ENCODE measurements at places on chromosomes 6 and 20.

DNA sequence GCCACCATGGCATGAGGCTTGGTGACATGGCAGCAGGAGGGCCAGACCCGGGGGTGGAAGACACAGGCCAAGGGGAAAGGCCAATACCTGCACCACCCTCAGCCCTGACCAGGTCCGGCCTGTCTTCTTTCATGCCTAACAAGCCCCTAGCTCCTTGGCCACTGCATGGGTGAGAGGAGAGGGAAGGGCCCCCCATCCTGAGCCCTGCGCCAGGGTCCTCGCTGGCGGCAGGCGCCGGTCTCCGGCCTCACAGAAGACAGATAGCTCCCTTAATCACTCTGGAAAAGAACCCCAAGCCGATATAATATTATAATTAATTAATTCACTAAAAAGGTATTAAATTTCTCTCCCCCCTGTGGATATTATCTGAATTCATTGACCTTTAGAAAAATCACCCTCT, 41.4 kb downstream of the MDFI start:
- no peak for DNase-seq

DNA sequence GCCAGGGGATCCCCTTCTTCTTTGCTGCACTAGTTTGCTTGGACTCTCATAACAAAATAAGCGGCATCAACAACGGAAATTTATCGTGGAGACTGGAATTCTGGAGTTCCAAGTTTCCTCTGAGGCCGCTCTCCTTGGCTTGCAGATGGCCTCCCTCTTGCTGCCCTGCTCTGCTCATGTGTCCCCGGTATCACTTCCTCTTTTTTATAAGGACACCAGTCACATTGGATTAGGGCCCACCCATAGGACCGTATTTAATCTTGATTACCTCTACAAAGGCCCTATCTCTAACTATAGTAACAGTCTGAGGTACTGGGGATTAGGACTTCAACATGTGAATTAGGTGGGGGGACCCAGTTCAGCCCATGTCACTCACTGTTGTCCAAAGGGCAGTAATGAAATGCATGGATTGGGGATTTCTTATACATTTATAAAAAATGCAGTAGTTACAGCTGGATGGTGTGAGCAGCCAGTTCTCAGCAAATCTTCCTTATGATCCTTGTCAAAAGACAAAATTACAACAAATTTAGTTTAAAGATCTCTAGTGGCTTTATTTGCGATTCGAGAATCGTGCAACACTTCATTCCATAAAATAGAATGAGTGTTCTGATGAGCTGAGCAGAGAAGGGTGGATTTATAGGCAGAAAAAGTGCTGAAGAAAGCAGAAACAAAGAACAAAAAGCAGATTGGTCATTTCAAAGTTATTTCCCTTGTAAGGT, 59.3 kb upstream of the AKAP12 start:
- DNase-seq, result no peak

DNA sequence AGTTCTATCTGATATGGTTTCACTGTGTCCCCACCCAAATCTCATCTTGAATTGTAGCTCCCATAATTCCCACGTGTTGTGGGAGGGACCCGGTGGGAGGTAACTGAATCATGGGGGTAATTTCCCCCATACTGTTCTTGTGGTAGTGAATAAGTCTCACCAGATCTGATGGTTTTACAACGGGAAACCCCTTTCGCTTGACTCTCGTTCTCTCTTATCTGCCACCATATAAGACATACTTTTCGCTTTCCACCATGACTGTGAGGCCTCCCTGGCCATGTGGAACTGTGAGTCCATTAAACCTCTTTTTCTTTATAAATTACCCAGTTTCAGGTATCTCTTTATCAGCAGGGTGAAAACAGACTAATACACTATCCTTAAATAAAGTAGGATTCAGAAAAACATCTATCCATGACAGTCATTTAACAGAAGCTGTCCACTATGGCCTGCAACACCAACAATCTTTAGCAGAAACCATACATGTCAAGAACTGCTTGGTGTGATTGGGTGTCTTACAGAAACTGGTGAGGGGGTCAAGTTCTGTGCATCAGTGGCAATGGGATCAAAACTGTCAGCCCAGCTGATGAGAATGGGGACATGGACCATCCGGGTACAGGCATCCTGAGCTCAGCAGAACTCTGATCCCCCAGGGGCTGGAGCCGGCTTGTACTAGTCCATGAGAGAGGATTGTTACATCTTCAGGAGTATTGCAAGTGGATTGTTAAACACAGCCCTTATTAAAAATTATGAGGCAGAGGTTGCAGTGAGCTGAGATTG, 59.2 kb downstream of the SCML4 start:
- no peak for DNase-seq

DNA sequence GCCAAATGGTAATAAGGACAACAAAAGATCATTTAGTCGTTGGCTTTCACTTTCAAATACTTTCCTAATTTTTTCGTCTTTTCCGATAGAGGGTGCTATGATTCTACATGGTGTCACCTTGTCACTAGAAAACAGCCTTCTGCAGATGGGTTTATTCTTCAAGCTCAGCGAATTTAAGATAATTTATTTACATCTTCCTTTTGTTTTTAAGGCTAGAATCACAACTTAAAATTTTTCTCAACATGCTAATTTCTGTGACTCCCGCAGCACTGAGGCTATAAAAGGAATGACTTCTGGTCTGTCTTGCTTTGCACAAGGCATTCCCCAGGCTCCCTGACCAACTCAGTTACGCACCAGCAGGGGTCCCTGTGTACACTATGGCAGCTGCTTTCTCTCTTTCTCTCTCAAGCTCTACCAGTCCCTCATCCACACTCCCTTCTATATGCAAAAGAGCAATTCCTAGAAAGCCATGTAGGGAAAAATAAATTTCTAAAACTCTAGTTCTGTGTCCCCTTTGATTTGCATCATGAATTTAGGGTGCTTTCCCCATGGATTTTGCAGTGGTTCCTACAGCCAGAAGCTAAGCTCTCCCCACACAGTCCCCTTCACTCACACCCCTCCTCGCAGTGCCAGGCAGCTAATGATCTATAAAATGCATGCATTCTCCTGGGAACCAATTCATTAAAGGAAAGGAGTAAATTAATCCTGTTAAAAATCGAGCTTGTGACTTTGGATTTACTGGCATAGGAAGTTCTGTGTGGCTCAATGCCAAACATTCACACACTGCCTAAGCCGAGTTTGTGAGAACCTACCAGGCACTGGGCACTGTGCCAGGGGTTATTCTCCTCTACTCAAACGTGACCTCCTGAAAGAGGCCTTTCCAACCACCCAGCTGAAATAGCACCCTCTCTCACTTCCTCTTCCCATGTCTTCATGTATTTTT, 74.5 kb downstream of the DCDC2 start:
- DNase-seq, result peak; percentile 30

- no peak for DNase-seq
Measured at GRCh38 chr6:87074101-87074621, 20.7 kb downstream of the CGA start.

DNA sequence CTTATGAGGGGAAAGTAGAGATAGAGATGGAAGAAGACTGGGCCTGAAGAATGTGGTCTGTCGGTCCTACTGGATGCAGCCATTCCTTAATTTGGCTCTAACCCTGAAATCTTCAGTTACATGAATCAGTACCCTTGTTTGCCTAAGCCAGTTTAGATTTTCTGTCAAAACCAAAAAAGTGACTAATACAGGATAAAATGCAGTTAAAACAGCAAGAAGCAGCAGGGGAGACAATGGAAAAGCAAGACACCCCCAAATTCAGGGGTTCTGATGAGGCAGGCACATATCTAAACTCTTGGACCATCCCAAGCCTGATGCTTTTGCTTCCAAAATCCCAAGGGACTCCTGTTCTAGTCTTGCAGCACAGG, 17.4 kb upstream of the UBE2V1 start:
- no peak for DNase-seq

GRCh38 chr20:15597306-15597705, 975.9 kb downstream of the KIF16B start:
- no peak for DNase-seq

DNA sequence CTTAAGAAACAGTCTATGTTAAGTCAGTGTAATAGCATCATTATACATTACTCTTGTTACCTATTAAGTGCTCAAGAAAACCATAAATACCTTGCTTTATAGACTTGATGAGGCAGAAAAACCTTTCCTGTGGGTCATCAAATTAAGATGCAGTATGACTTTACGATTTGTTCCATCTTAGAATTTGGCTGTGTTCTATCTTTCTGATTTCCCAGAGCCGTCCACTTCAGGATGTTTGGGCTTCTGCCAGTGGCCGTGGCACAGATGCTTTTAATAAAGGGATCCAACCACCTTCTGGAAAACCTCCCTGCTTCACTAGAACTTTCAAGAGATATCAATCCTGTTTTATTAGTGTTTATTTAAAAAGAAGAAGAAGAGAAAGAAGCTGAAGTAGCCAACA, 71.2 kb downstream of the PDE7B start:
- no peak for DNase-seq

DNA sequence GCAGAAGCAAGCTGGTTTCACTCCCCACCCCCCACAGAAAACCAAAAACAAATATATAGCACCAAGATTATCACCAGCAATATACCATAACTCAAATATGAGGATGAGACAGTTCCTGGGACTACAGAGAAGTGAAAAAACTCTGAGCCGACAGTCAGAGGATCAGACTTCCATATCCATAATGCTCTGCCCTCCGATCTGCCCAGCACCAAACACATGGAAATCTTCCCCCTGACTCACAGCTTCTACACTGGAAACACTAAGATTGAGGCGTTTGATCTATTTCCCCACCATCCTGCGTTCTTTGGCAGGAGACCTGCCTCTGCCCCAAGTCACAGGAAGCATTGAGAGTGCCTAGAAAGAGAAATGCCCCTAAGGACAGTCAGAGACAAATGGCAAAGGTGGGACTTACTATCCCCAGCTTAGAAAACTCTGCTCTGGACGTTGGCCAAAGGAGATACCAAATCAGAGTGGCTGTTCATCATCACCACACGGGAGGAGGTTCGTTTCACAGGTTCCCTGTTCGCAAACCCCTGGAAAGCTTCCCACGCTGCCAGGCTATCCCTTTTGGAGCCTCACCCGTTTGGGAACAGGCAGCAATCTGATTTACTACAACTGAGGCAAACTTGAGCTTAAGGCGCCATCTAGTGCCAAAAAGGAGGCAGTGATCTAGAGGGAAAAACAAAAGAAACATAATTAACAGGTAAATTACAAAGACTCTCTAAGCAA, 48.7 kb upstream of the SRSF6 start:
- peak; percentile 12 for DNase-seq

DNA sequence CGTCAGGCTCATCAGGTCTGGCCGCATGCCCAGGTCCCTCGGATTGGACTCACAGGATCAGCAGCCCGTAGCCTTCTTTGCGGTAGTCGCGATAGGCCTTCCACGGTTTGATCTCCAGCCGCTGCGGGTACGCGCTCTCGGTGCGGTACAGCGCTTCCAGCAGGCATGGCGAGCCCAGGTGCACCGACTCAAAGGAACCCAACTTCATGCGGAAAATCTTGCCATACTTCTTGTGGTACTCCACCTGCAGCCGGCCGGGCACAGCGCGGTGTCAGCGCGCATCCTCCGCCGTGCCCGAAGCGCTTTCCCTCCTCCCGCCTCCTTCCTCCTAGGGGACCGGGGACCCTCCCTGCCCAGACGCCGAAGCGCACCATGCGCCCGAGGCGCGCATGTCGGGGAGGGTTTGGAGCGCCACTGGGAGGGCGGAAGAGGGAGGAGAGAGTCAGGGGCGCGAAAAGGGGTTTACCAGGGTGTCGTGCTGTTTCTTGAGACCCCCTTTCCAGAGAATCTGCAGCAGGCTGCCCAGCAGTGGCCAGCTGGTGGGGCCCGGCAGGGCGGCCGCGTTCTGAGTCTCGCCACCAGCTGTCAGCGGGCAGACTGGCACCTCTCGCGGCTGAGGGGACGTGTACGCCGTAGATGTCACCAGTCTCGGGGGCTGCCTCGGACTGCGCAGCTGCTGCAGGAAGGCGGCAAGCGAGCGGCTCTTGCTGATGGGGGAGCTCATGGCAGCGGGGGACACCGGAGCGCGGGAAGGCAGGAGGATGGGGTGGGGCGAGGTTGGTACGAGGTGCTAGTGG, 732 bp downstream of the CYP24A1 start:
- no peak for DNase-seq

GRCh38 chr20:39268981-39269461, 306.9 kb downstream of the DHX35 start:
- DNase-seq, result peak; percentile 64

DNA sequence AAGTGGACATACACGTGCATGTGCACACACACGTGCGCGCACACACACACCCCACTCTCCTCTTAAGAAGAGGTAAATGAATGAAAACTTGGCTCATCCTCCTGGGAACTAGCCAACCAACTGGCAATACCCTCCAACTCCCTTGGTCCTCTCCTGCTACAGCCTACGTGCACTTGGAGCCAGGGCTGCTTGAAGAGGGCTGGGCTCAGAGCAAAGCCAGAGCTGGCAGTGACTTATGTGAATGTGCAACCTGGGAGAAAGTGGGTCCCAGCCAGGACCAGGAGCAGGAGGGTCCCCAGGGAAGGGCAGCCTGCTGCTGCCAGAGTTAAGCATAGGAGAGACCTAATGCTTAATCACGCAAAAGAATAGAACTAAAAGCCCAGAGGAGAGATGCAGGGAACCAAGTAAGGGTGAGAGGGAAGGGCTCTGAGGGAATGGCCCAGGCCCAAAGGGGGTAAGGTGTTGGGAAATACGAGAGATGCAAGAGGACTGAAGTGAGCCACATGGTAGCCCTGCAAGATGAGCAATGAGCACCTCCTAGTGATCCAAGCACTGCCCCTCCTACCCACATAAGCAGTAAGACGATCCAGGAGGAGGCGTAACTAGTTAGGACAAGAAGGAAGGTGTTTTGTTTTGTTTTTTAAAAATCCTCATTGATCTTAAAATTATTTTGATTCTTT, 24.7 kb downstream of the TRAF3IP2 start:
- no peak for DNase-seq

- no peak for DNase-seq
Measured at GRCh38 chr6:1739680-1740079, 130.0 kb downstream of the FOXC1 start.

DNA sequence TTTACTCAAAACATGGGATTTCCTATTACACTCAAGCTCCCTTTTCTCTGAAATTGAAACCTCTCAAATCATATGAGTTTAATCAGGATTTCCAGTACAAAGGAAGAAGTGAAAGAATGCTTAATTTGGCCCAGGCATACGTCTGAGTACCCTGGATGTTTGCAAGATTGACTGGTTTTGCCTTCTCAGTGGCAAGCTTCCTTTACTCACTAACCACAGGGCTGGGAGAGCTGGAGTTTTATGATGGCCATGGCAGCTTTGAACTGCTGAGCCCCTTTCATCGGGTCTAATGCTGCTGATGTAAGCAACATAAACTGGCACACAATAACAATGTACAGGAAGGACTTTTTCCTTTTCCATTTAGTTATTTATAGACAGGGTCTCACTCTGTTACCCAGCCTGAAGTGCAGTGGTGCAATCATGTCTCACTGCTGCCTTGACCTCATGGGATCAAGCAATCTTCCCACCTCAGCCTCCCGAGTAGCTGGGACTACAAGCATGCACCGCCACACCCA, 194.8 kb downstream of the SLC35F1 start:
- DNase-seq, result no peak

- DNase-seq, result no peak
Measured at GRCh38 chr6:169386411-169387057, 132.9 kb upstream of the THBS2 start.
